ENCODE measurements at places on chromosomes 13 and 19.

- DNase-seq, result no peak
Measured at GRCh38 chr19:21709464-21709863, 57.9 kb downstream of the ZNF100 start.

DNA sequence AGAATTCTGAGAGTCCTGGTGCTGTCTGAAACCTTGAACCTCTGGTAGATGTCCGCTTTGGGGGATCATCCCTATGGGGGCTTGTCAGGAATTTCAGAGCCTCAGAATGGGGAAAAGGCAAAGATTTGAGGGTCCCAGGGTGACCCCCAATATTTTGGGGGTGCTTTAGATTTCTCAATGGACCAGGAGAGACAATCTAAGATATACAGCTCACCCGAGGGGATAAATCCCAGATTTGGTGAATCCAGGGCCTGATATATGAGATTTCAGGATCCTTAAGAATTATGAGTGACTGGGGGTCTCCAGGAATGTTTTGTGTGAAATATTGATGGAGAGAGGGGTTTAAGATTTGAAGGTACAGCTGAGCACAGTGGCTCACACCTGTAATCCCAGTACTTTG is 3.3 kb downstream of the CAPN12 start:
- no peak for DNase-seq

DNA sequence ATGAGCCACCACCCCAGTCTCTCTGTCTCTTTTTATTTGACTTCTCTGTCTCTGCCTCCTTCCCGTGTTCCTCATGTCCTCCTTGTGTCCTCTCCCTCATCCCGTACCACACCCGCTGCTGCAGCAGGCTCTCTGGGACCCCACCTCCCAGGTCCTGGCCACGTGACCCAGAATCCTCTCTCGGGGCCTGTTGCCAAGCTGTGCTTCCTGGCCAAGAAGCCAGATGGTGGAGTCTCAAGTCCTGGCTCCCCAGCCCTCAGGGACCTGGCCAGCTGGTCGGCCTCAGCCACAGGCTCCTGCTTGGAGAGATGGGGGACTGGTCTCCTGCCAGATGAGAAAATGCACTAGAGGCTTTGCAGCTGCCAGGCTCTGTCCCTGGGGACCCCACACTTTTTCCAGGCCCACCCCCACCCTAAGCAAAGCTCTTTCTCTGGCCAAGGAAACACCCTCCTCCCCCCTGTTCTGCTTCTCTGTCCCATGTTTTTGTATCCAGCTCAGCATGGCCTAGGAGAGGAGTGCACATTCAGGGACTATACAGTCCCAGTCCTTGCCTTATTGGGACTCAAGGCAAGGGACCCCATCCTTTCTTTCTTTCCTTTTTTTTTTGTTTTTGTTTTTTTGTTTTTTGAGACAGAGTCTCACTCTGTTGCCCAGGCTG is 34.3 kb upstream of the SHKBP1 start:
- DNase-seq, result no peak

GRCh38 chr19:4690361-4690760 is 20.2 kb upstream of the MYDGF start:
- DNase-seq, result no peak

GRCh38 chr13:86445672-86446071 is 646.5 kb upstream of the SLITRK6 start:
- no peak for DNase-seq

Data from AG04449 (cell line).